Uterus (tissue), 4 donors: ENCODE measurements at places on chromosomes 1 and 21. TPM values are rescaled to one million over a fixed set of nuclear protein-coding genes. Genes with fewer than 3 reads are reported as not detected.
A peak's percentile ranks its signal among the peaks of the same experiment; 100 is the strongest.

- no peak for DNase-seq
These were observed 34.4 kb downstream of the PHC2 start for GRCh38 chr1:33396188-33397124.

GRCh38 chr1:224080115-224080774 is 33.7 kb upstream of the FBXO28 start:
- DNase-seq: no peak

DNA sequence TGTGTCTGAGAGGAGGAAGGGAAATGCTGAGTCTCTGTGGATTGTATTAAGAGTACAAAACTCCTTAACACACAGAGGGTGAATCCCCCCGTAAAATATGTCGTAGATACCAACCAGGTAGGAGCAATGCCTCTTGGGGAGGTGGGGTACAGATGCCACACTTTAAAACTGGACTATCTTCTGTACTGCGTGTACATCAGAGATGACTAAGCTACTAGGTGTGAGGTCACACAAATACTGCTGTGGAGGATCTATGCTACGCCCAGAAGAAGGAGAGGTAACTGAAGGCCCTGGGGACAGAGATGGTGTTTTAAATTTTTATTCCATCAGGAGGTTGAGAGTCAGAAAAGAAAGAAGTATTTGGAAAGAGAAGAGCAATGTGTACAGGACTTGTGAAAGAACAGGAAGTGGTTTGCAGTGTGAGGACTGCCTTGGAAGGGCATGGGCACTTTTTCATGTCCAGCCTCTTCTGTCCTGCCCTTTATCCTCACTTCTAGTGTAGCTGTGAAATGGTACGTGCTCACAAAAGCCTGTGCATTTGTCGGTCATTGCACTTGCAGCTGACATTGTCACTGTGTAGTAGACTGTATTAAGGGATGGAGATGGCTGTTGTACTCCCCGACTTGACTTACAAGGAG is 287.8 kb upstream of the CHRM3 start:
- DNase-seq: no peak

GRCh38 chr1:113137563-113137962 is 64.6 kb downstream of the LRIG2 start:
- no peak for DNase-seq

DNA sequence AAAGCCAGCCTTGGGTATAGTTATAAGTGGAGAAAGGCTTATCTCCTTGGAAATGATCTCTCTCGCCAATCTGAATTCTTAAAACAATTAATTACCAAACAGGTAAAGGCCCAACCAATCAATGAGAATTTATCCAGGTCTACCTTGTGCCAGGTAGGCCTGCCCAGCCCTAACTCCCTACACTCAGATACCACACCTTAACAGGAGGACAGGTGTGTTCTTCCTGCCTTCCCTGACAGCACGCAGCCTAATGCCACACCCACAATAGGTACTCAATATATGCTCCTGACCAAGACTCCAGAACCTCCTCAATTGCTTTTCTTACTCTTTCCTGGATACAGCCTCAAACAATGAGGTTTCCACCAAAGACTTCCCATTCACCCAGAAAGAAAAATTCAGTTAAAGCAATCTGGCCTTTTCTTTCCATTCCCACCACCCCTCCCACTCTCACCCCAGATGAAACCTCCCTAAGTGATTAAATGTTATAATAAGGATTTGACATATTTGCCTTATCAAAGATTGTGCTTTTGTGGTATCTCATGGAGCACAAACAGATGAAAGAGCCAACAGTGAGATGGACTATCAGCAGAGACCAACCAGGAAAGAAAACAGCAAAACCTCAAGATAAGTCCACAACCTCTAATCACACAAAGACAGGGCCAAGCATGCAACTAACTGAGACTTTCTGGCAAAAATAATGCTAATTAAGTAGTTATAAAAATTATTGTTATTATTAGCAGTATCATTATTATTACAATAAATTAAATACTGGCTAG is 25.6 kb downstream of the TRABD2B start:
- no peak for DNase-seq

DNA sequence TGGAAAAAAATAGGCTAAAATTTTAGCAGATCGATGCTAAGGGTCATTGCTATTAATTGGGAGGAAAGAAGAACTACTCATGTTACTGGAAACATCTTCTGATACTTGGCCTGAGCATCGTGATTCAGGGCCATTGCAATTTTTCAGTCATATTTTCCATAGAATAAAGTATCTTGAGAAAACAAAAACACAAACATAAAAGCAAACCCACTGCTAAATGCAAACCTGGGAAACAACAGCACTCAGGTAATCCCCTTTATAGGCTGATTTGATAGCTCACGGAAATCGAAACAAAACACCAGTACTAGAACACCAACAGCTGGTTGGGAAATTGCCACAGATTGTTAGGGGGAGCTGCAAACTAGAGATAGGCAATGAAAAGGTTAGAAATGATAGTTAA is 172.9 kb upstream of the ESRRG start:
- no peak for DNase-seq

DNA sequence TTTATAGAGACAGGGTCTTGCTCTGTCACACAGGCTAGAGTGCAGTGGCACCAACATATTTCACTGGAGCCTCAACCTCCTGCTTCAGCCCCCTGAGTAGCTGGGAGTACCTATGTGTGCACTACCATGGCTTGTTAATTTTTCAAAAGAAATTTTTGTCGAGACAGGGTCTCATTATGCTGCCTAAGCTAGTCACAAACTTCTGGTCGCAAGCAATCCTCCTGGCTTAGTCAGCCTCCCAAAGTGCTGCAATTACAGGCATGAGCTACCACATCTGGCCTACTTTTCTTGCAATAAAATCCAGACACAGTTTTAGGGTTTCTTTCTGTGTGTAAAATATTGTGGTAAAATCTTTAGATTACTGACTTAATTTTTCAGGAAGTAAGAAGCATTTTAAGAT is 27.9 kb upstream of the NTPCR start:
- DNase-seq: no peak

- DNase-seq: peak; percentile 57
These were observed 38.6 kb upstream of the GPR137B start for GRCh38 chr1:236103646-236104218.

- no peak for DNase-seq
These were observed 64.3 kb downstream of the IL23R start for GRCh38 chr1:67230539-67230938.

DNA sequence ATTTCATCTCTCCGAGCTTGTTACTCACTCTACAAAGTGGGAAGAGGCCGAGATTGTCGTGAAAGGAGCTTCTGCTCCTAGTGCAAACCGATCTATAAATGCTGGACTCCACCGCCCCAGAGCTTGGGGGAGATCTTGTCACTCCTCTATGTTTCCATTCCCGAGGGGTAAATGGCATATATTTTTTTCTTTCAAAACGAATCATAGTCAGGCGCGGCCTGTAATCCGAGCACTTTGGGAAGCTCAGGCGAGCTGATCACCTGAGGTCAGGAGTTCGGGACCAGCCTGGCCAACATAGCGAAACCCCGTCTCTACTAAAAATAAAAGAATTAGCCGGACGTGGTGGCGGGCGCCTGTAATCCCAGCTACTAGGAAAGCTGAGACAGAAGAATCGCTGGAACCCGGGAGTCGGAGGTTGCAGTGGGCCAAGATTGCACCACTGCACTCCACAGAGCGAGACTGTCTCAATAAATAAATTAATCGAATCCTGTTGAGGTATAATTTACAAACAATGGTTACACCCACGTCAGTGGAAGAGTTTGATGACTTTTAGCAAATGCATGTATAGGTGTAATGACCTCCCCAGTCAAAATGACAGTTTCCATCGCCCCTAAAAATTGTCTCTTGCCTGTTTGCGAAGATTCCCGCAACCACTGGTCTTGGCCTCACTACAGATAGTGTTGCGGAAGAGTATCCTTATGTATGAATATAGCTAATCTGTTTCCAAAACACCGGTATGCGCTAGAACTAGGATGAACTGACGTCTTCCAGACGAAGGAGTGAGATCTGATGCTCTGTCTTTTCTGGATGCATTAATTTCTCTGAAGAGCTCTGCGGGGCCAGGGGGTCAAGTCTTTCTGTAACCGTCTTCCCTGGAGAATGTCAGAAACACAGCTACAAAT is 840 bp upstream of the HEATR1 start:
- DNase-seq: no peak

GRCh38 chr1:119808972-119809550 is 2.2 kb downstream of the REG4 start:
- DNase-seq: peak; percentile 65

DNA sequence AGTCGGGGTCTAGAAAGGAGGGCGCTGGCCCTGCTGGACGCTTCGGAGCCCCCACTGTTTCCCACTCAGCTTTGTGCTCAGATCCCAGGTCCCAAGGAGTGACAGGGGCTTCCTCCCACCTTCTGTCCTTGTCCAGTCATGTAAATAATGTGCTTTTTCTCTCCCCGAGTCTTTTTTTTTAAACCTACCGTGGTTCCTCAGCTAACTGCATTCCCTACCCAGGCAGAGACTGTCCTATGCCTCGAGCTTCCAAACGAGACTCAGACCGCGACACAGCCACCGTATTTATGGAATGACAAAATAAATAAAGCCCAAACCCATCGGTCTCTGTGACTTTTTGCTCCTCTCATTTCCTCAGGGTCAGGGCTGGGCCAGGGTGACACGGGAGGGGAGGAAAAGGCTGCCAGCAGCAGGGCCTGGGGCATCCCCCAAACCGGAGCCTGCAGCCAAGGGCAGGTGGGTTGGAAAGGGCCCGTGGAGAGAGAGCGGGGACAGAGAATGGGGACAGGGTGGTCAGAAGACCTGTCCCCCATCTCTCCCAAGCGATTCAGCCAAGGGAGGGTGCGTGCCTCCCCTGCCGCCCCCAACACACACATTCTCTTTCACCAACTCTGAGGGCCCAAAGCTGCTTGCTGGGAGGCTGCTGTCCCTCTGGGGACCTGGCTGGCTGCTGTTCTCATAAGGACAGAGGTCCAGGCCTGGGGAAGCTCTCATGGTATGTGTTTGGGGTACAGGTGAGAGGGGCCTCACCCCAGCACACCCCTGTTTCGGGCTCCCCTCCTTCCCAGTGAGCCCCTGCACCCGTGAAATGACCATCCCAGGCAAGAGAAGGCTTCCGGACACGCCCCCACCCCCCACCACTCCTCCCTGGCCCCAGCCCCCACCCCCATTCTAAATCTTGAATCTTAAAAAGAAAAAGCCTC is 55.4 kb downstream of the KCNAB2 start:
- no peak for DNase-seq

DNA sequence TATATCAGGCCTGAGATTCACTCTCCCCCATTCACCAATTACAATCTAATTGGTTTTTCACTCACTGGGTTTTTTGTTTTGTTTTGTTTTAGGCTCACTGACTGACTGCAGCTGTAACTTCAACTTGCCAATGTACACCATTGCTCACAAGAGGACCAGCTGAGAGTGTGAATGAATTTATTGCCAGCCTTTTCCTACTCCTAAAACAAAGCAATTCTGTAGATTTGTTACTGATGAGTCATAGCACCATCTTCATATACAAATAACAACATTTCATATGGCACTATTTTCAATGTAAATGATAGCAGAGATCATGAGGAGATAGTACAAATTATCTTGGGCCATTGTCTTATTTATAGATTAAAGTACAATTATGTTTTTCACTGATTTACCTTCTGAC is 76.0 kb upstream of the DPYD start:
- no peak for DNase-seq

- no peak for DNase-seq
These were observed 97.0 kb downstream of the GIPC2 start for GRCh38 chr1:78142736-78143135.

DNA sequence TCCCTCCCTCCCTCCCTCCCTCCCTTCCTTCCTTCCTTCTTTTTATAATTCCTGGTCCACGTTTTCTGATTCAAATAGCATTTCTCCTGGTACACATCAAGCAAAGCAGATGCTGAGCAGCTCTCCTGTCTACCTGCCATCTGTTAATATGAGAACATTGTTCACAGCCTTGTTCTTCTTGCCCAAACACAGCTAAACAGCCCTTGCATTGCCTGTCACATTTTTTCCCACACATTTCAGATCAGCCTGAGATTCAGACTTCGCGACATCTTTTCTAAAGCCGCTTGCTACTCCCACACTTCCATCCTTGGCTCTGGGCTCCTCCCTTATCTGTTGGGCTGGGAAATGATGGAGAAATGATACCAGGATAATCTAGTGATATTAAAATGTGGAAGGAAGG is 200.5 kb downstream of the PCP4 start:
- no peak for DNase-seq

GRCh38 chr1:10529765-10530164 is 55.0 kb downstream of the PEX14 start:
- DNase-seq: no peak

GRCh38 chr1:190320952-190321351 is 156.7 kb downstream of the BRINP3 start:
- DNase-seq: no peak

GRCh38 chr21:31660591-31660990 is 1.1 kb downstream of the SOD1 start:
- DNase-seq: no peak

DNA sequence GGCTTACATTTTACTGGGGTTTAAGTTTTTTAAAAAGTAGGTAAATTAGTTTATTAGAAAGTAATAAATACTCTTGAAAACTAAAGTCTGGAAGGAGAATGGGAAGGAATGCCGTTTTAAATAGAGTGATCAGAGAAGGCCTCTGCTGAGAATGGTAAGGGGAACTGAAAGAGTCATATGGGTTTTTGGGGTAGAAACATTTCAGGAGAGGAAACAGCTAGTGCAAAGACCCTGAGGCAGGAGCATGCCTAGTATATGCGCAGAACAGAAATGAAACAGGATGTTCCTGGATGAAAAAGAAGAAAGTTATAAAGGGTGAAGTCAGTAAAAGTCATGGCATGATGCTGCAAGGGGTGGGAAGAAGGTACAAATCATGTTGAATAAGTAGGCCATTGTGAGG is 38.9 kb downstream of the ZC3H11B start:
- DNase-seq: no peak

GRCh38 chr1:177301425-177302124 is 130.8 kb downstream of the BRINP2 start:
- DNase-seq: no peak

GRCh38 chr1:95029532-95029931 is 43.2 kb downstream of the ALG14 start:
- no peak for DNase-seq

DNA sequence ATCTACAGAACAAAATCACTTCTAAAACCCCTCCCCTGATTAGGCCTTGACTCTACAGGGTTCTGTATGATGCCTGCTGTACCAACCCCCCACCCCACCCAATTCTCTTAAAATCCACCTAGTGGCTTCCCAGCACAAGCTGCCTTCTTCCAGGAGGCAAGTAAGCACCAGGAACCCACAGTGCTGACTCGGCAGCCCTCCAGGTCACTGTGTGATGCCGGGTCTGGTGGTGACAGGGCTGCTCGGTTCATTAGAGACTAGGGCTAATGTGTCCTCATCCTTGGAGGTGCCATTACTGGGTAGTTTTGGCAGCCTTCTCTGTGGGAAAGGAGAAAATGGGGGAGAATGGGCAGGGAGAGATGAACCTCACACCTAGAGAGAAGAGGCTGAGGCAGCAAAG is 363.5 kb downstream of the PTPRU start:
- no peak for DNase-seq

GRCh38 chr1:65050735-65051134 is 84.4 kb upstream of the JAK1 start:
- no peak for DNase-seq

GRCh38 chr21:25300632-25301031 is 306.6 kb downstream of the MRPL39 start:
- no peak for DNase-seq

- no peak for DNase-seq
These were observed 54.9 kb downstream of the KCNK1 start for GRCh38 chr1:233668725-233669294.

Gene OR2L8
- total RNA-seq: not detected

Gene OR10Z1
- total RNA-seq: not detected

Gene MEX3A
- 0.29 TPM for total RNA-seq

Gene TRPM2
- 2.8 TPM for total RNA-seq

Gene DDX59
- 17.6 TPM for total RNA-seq
